ENCODE measurements at places on chromosomes 12 and 14. TPM values are rescaled to one million over a fixed set of nuclear protein-coding genes. Genes with fewer than 3 reads are reported as not detected.

DNA sequence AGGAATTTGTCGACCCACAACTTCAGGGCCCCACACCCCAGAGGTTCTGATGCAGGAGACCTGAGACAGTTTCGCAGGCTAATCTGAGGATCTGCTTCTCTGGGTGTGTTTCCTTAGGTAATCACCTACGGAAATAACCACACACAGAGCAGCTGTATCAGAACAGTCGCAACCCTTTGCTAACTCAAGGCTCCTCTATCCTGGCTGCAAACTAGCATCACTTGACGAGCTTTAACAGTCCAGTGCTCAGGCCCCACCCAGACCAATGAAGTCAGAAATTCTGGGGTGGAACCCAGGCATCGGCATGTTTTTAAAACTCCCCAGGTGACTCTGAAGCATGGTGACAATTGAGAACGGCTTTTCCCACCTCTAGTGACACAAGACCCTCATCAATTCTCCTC lies 20.7 kb downstream of the SLC7A7 start:
- no peak for DNase-seq

GRCh38 chr14:68714991-68715924 lies 77.6 kb downstream of the ZFP36L1 start:
- DNase-seq, result no peak

DNA sequence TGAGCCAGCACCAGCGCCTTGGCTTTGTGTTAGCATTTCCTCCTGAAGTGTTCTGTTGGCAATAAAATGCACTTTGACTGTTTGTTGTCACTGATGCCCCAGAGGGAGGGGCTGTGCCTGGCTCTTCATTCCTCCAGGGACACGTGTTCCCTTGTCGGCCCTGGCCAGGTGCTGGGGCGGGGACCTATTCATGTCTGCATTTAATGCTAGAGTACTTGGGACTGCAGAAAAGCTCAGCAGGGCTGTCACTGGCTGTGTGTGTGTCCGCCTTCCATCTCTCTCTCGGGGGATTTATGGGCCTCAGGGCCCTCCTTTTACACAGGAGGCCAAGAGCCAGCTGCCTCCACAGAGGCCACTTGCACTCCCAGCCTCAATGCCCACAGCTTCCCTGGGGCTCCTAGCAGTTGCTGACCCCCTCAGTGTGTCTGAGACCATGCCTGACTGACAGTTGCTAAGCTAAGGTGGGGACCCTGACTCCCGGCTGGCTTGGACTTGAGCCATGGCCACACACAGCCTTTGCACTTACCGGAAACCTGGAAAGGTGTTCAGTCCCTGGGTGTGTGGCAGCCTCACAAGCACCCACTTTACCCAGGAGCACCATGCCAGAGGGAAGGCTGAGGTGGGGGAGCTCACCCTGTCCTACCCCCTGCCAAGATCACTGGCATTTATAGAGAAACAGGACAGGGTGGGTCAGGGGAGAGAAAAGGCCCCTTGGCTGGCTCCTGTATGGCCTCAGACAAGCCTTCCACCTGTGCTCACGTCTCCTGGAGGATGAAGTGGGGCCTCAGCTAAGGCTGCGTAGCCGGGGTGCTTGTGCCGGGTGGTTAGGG lies 27.8 kb downstream of the HIP1R start:
- DNase-seq, result no peak

IFNG-AS1 gene
- not detected for polyA plus RNA-seq

RAB35 gene
- 51.0 TPM for polyA plus RNA-seq

DTD2 gene
- 13.1 TPM for polyA plus RNA-seq

TCTN2 gene
- 6.9 TPM for polyA plus RNA-seq

NOVA1 gene
- not detected for polyA plus RNA-seq

MGAT4C gene
- not detected for polyA plus RNA-seq

GPR162 gene
- 0.09 TPM for polyA plus RNA-seq

GRCh38 chr12:19895246-19896020 lies 456.1 kb downstream of the AEBP2 start:
- DNase-seq, result no peak

- DNase-seq, result no peak
Measured at GRCh38 chr14:99468836-99469592, 11.6 kb downstream of the SETD3 start.

- DNase-seq, result no peak
Measured at GRCh38 chr14:75453817-75454434, 26.1 kb downstream of the JDP2 start.

DNA sequence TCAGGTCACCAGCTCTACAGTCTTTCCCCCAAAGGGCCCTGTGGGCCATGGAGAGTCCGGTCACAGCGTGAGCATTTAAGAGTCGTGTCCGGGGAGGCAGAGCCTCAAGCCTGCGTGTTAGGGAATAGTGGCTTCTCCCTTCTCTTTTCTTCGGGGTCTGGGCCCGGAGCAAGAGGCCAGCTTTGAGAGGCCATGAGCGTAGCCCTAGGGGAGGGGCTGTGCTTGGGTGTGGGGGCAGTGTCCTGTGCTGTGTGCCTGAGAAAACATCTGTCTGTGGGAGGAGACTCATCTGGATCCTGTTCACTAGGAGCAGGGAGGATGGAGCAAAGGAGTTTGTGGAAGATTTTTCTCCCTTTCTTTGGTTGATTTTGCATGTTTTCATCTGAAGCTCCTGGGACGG lies 5.3 kb downstream of the LRP1-AS start:
- no peak for DNase-seq

TBC1D30 gene
- 0.41 TPM for polyA plus RNA-seq

DNA sequence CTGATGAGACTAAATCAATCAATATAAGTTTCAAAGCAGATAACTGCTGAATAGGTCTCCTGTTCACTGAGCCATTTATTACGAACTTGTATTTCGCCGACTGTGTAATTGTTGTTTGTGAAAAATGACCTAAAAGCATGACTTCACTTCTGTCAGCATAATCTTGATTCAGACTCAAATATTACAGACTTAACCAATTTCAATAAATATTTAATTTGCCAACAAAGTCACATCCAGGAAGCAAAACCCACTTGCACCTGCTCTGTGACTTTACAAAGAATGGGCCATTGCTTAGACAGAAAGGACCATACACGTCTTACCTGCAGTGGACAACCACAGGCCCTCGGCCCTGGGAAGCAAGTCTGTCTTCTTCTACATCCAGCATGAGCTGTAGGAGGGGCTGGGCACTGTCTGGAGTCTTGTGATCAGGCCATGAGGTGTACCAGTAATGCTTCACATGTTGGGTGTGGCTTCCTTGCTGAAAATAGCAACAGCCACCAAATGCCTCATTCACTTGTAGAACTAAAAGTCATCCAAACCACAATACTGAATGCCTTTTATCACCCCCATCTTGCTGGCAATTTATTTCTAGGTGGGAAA lies 23.5 kb upstream of the PTPRB start:
- peak; percentile 78 for DNase-seq

DNA sequence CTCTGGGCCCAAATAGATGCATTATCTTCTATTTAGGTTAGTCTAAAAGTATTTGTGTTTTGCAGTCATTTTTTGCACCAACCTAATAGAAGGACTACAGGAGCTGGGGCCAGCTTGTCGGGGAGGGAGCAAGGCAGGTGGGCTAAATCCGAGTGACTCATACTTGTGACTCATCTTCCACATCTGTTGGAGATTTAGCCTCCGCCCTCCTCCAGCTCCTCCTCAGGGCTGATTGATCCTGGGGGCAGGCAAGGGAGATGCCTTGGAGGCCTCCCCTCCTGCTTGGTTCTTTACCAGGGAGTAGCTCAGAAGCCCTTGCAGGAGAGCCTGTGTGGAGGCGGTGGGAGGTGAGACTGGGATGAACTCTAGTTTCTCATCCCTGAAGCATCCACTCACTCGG lies 27.9 kb downstream of the RHOF start:
- DNase-seq, result peak; percentile 36

DNA sequence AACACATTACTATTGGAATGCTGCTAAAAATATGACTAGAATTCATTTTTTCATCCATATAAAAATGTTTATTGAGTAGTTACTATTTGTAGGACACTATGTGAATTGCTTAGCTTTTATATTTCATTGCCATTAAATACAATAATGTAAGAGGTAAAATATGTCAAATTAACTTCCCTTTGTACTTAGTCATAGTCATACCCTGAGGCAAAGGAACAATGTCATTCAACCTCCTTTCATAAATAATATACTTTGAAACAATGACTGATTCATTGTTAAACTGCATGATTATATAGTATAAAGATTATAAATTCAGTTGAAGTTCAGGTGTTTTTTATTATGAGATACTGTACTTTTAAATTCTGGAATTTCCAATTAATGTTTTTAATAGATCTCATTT lies 105.2 kb downstream of the GARIN6 start:
- DNase-seq, result peak; percentile 28

Measured in keratinocyte (primary cell).